H9 (cell line): ENCODE measurements at places on chromosomes 2 and 18.

DNA sequence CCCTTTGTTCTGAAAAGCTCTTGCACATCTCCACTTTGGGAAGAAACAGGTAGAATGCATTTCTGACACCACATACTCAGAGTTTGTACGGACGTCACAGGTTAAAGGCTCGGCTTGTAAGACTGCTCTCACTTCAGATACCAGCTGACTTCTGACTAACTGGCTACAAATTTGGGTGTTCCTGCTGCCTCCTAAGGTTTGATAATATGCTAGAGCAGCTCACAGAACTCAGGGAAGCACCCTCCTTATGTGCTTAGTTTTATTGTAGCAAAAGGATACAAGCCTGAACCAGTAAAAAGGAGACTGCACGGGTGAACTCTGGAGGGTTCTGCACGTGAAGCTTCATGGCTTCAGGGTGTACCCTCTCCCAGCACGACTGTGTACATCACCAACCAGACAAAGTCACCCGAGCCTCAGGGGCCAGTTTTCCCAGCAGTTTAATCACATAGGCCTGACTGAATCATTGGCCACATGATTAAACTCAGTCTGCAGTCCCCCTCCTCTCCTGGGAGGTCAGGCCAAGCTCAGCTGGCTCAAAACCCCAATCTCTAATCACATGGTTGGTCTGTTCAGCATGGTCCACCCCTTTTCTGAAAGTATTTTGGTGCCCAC, 749.5 kb upstream of the RAB6C start:
- no peak overlapping the region for H3K4me3 ChIP-seq

- H3K27ac ChIP-seq, result no peak overlapping the region
- peaks cover 10% of the 10 kb centered on the region for H3K36me3 ChIP-seq
- no peaks in the 10 kb centered on the region for H3K27me3 ChIP-seq
- no peak overlapping the region for H3K4me3 ChIP-seq
- no peak for DNase-seq
- H3K4me1 ChIP-seq, result no peaks in the 10 kb centered on the region
Observed at GRCh38 chr2:939936-940601, 10.6 kb upstream of the SNTG2 start.

- no peak overlapping the region for H3K27ac ChIP-seq
- no peaks in the 10 kb centered on the region for H3K27me3 ChIP-seq
- no peak for DNase-seq
- no peaks in the 10 kb centered on the region for H3K36me3 ChIP-seq
Observed at GRCh38 chr18:74967438-74967837, 241.5 kb downstream of the PTGR3 start.

DNA sequence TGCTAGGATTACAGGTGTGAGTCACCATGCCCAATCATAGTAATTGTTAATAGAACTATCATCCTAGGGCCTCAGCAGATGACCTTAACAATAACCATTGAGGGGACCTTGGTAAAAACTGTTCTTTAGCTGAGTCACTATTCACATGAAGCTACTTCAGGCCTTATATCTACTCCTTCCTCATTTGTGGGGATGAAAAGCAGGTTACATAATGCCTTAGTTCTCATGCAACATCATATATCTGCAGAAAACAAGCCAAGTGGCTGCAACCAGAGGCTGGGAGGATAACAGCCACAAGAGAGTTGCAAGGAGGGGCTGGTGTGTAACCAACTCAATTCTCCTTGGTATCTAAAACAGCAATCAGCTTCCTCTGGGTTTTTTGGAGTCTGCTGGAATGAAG, 445.4 kb downstream of the NBAS start:
- no peak overlapping the region for H3K27ac ChIP-seq
- H3K4me1 ChIP-seq, result no peaks in the 10 kb centered on the region; the same call in 1 of the 2 replicates
- no peak overlapping the region for H3K4me3 ChIP-seq
- H3K36me3 ChIP-seq, result peaks cover 34% of the 10 kb centered on the region
- DNase-seq, result no peak

- H3K27ac ChIP-seq, result no peak overlapping the region
- no peak for DNase-seq
- no peak overlapping the region for H3K4me3 ChIP-seq
- H3K36me3 ChIP-seq, result peaks cover 28% of the 10 kb centered on the region; the same call in 1 of the 2 replicates
- no peaks in the 10 kb centered on the region for H3K27me3 ChIP-seq
- peaks cover 9% of the 10 kb centered on the region; the same call in 1 of the 2 replicates for H3K4me1 ChIP-seq
Observed at GRCh38 chr2:85154048-85154753, 21.0 kb downstream of the TCF7L1 start.

DNA sequence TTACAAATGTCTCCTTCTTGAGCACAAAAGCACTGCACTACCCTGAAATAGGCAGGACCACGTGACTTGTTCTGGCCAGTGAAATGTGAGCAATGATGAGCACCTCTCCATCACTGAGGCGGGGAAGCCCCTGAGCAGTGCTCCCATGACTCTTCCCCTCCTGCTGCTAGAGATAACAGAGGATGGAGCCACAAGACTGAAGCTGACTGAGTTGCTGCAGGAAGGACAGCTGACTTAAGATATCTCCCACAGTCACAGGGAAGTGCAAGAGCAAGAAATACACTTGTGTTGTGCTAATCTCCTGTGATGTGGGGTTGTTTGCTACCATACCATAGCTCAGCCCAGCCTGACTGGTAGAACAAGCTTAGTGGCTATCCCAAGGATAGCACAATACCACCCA, 38.7 kb downstream of the STK39 start:
- H3K36me3 ChIP-seq, result no peaks in the 10 kb centered on the region
- DNase-seq, result no peak

DNA sequence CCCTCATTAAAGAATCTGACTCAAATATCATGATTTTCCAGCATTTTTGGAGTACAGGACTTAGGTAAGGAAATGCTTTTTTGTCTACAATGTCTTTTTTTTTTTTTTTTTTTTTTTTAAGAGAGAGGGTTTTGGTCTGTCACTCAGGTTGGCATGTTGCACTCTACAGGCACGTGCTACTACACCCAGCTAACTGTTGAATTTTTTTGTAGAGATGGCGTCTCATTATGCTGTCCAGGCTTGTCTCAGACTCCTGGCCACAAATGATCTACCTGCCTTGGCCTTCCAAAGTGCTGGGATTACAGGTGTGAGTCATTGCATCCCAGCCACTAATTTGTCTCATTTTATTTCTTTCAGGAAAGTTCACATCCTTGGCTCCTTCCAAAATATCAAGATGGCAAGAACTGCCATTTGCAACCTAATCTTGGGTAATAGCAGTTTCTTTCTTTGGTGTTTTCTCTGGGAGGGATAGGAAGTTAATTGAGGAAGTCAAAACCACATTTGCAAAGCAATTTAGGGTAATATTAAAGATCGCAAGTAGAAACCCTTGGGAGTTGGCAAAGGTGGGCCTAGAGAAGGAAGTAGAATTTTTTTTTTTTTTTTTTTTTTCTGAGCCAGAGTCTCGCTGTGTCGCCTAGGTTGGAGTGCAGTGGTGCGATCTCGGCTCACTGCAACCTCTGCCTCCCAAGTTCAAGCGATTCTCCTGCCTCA, 15.5 kb downstream of the PNO1 start:
- no peaks in the 10 kb centered on the region for H3K27me3 ChIP-seq
- no peak overlapping the region for H3K4me3 ChIP-seq
- DNase-seq, result no peak
- H3K27ac ChIP-seq, result no peak overlapping the region
- peaks cover 9% of the 10 kb centered on the region; the same call in 2 of the 3 replicates for H3K36me3 ChIP-seq

DNA sequence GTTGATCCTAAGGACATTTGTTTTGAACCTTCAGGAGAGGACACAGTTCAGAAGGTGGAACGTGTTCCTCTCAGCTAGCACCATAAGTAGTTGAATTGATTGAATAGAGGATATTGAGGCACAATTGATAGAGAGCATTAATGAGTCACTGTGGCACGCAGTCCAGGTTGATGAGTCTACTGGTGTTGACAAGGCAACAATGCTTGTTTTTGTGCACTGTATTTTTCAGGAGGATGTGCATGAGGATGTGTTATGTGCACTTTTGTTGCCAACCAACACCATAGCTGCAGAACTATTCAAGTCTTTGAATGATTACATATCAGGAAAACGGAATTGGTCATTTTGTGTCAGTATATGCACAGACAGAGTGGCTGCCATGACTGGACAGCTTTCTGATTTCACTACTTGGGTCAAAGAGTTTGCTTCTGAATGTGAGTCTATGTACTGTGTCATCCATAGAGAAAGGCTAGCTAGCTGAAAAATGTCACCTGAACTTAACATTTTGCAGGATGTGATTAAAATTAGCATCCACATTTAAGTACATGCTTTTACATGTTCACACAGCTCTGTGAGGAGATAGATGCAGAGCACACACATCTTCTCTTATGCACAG, 140.1 kb upstream of the B3GNT2 start:
- H3K4me3 ChIP-seq, result no peak overlapping the region
- no peaks in the 10 kb centered on the region for H3K4me1 ChIP-seq
- no peaks in the 10 kb centered on the region for H3K36me3 ChIP-seq

DNA sequence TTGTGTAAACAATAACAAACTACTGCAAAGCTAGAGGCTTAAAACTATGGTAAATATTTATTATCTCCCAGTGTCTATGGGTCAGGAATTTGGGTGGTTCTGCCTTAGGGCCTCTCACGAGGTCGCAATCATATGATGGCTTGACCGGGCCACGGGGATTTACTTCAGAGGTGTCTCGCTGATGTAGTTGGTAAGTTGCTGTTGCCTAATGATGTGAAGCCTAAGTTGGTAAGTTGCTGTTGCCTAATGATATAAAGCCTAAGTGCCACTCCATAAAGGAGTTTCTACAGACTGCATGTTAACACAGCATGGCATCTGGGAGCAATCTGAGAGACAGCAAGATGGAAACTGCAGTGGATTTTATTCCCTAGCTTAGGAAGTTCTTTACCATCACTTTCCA, 35.8 kb downstream of the FMNL2 start:
- peaks cover 2% of the 10 kb centered on the region; the same call in 1 of the 2 replicates for H3K4me1 ChIP-seq
- no peak overlapping the region for H3K27ac ChIP-seq
- no peak overlapping the region for H3K4me3 ChIP-seq

DNA sequence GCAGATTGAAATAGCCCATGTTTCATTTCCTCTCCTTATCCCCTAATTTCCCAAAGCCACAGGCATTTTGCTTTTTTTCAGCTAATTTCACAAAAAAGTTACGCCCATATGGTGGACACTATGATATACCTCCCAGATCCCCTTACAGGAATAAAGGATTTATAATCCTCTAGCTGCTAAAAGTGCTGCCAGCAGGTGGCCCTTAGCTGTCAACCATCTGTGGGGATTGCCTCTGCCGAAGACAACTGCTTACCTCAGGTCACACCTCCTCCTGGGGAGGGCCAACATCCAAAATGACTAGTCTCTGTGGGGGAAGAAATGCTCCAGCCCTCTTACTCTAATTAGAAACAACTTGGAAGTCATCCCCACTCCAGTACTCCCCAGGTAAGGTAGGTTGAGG, 61.0 kb upstream of the EPB41L3 start:
- DNase-seq, result no peak
- no peaks in the 10 kb centered on the region for H3K27me3 ChIP-seq
- no peak overlapping the region for H3K27ac ChIP-seq
- no peak overlapping the region for H3K4me3 ChIP-seq
- no peaks in the 10 kb centered on the region for H3K36me3 ChIP-seq
- no peaks in the 10 kb centered on the region for H3K4me1 ChIP-seq

GRCh38 chr2:141393214-141393545, 737.6 kb downstream of the LRP1B start:
- no peaks in the 10 kb centered on the region for H3K36me3 ChIP-seq
- H3K27ac ChIP-seq, result no peak overlapping the region
- H3K27me3 ChIP-seq, result no peaks in the 10 kb centered on the region
- H3K4me3 ChIP-seq, result no peak overlapping the region
